Stimulated activated CD4-positive, alpha-beta T cell treated with anti-CD3 and anti-CD28 coated beads, Interleukin-2, amount 100 ng/mL, for 24 hours (primary cell): ENCODE measurements at places on chromosomes 2 and 18.

DNA sequence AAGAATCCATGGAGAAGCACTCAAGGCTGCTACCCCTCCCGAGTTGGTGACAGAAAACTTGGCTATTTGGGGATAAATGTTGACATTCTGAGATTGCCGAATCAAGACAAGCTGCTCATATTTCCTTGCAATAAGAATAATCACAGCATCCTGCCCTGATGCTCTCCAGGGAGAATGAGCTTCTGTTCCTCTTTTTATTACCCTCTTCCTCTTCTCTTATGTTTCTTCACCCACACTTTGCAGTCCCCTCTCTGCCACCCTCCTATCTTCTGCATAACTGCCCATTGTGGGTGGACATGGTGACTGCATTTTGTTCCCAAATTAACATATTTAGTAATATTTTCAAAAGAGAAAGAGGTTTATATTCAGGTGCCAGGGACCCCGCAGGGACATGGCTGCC, 11.9 kb upstream of the MSGN1 start:
- DNase-seq = no peak

DNA sequence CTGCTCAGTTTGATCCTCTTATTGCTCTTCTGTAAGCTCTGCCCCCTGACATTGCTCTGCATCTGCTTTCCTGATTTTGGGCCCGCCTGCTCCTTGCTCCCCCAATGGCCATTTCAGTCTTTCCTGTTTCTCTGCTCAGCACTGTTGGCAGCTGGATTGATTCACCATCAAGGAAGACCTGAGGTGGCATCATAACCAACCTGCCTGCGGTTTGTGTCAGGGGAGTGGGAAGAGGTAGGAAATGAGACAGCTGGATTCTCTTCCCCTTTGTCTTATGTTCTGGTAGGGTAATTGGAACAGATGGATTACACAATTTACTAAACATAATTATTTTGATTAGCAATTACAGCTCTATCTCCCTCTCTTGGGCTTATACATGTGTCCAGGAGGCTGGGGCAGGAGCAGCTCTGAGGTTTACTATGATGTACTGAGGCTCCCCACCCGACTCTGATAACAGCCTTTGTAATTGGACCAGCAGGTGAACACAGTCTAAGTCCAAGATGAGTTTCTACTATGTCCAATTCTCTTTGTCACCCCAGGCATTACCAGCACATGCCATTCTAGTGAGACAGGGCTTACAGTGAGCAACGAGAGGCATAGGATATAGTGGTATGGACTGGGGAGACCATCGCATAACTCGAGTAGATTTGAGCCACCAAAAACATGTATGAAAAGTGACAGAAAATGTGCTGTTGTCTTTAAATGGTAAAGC, 151.8 kb upstream of the MMADHC start:
- DNase-seq = no peak

- no peak for DNase-seq
Measured at GRCh38 chr2:148860037-148860436, 15.0 kb upstream of the KIF5C start.

- DNase-seq = no peak
Measured at GRCh38 chr2:222042666-222043065, 256.1 kb downstream of the PAX3 start.

GRCh38 chr18:47441914-47442313, 190.5 kb upstream of the SKOR2 start:
- no peak for DNase-seq

- no peak for DNase-seq
Measured at GRCh38 chr2:233380995-233381637, 26.8 kb downstream of the DGKD start.

DNA sequence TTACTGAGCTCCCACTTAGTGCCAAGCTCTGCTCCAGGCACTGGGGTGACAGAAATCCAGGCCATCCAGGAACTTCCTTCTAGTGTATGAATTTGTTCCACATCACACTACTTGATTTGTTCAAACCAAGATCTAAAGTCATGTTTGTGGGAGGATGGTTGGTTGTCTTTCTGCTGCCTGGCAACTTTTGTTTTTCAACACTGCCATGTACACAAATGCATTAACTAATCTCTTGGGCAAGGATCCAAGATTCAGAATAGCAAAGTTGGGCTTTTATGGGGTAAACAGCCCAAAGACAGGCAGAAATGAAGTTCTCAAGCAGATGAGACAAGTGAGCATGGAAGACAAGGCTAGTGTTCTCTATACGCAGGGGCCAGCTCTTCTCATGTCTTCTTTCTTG, 53.4 kb upstream of the PROKR1 start:
- DNase-seq = no peak

DNA sequence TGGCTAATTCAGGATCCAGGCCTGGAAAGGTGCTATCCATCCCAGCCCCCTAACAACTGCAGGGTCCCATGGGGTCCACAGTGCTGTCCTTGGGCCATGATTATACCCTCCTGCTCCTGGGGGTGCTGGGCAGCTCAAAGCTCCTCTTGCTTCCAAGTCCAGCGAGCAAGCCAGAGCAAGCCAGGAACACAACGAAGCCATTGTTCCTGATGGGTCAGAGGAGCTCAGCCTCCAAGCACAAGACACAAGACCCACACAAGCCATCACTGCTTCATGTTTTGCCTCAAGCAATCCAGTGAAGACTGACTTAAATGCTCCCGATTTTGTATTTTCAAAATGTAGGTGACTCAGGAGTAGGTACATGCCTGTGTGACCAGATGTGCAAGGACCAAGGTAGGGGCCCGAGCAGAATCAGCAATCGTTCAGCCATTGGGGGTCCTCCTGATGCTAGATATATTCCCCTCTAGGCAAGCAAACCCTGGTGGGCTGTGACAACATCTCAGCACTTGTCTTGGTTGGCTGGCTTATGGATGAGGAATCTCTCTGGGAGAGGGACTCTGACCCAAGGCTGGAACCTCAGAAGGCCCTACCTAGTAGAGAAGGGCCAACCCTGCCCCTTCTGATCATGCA, 90.8 kb downstream of the EPAS1 start:
- DNase-seq = no peak
